ENCODE measurements at places on chromosomes 2 and 18.

DNA sequence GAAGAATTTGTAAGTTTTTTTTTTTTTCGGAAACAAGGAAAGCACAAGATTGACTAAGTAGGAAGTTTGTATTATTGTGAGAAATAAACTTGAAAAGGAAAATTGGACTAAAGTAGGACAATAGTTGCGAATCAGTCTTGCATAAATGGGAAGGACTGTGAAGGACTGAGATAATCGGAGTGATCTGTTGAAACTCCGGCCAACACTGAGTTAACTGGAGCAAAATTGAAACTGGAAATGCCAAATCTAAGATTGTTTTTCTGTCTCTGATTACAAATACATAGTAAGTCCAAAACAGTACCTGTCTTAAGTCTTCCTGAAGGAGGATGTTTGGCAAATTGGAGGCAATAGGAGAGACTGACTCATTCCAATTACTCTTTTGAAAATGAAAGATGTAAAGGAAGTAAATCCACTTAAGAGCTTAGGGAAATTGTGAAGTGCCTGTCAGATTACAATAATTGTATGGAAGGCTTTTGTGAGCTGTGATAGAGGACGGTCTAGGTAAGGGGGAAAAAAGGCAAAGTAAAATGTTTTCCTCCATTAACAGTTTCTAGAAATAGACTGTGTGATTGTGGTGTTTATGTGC is 204.9 kb upstream of the CYRIA start:
- no peak for DNase-seq

DNA sequence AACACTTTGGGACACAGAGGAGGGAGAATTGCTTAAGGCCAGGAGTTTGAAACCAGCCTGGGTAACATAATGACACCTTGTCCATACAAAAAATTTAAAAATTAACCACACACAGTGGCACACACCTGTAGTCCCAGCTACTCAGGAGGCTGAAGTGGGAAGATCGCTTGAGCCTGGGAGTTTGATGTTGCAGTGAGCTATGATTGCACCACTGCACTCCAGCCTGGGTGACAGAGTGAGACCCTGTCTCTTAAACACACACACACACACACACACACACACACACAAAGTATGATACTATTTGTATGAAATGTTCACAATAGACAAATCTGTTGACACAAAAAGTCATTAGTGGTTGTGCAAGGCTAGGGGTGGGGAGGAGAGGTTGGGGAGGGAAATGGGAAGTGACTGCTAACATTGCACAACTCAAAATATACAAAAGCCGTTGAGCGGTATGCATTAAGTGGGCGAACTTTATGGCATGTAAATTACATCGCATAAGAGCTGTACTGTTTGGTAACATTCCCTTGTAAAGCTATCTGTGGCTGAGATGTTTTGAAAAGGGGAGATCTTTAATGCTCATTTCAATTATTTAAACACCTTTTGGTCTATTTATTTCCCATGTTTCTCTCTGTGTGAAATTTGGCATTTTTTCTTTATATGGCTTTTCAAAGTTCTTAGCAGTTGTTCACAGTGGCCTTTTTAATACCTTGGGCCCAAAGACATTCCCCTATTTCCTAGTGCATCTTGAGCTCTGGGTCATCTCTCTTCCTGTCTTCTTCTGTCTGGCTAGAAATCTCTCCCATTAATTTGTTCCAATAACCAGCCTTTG is 58.9 kb upstream of the ZNF516 start:
- DNase-seq, result peak; percentile 87

GRCh38 chr2:85681776-85682175 is 12.4 kb upstream of the GNLY start:
- DNase-seq, result no peak

- no peak for DNase-seq
These were observed 74.7 kb upstream of the ETAA1 start for GRCh38 chr2:67322353-67323001.

GRCh38 chr2:223069465-223069864 is 17.5 kb downstream of the KCNE4 start:
- DNase-seq, result no peak

DNA sequence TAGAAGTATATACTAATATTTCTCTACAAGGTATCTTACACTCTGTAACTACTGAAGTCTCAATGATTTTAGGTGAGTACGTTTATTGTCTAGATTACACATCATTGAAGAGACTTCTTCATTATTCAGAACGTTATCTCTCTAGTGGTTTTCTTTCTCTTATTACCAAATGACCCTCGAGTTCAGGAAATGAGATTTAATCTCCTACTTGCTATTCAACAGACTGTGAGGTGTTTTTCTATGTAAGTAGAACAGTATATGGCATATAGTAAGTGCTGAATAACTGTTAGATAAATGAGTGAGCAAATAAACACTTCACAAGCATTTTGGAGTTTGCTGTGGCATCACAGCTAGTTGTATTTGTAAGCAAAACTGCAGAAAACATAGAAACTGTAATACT is 947.2 kb upstream of the SLC39A10 start:
- no peak for DNase-seq

DNA sequence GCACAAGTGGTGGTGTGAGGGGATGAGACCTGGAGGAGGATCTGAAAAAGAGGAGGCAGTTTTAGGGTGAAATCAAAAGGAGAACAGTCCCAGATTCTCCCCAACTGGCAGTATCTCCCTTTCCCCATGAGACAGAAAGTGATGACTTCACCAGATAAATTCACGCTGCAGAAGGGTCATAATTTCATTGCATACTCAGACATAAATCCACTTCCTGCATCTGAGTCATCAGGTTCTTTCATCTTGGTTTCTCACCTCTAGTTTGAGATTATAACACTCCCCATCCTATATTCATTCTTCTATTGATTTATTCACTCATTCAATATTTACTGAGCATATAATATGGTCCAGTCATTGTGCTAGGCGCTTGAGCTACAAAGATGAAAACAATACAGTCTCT is 64.7 kb downstream of the CCDC148 start:
- DNase-seq, result no peak

- DNase-seq, result no peak
These were observed 37.3 kb downstream of the GREB1 start for GRCh38 chr2:11571170-11571569.

GRCh38 chr2:99879481-99879880 is 262.9 kb downstream of the AFF3 start:
- DNase-seq, result no peak

DNA sequence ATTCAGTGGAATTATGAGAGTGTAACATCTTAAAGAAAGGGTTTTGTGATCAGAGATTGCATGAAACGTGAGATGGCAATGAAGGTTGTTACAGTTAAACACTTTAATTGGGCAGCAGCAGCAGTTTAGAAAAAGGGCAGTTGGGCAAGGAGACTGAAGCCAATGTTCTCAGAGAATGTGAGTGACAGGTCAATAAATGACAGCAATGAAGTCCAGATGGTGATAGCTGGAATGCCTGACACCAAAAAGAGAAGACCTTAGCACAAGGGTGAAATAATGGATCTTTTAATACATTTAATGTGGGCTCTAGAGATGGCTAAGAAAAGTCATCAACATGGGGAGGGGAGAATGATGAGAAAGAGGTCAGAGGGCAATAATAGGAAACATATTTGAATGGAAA is 89.4 kb upstream of the CDH7 start:
- no peak for DNase-seq

- no peak for DNase-seq
These were observed 167.5 kb downstream of the BCL2 start for GRCh38 chr18:63152096-63152495.

- no peak for DNase-seq
These were observed 2.0 kb upstream of the CHRND start for GRCh38 chr2:232523682-232524597.

- no peak for DNase-seq
These were observed 626.5 kb downstream of the ZEB2 start for GRCh38 chr2:143893371-143893770.

DNA sequence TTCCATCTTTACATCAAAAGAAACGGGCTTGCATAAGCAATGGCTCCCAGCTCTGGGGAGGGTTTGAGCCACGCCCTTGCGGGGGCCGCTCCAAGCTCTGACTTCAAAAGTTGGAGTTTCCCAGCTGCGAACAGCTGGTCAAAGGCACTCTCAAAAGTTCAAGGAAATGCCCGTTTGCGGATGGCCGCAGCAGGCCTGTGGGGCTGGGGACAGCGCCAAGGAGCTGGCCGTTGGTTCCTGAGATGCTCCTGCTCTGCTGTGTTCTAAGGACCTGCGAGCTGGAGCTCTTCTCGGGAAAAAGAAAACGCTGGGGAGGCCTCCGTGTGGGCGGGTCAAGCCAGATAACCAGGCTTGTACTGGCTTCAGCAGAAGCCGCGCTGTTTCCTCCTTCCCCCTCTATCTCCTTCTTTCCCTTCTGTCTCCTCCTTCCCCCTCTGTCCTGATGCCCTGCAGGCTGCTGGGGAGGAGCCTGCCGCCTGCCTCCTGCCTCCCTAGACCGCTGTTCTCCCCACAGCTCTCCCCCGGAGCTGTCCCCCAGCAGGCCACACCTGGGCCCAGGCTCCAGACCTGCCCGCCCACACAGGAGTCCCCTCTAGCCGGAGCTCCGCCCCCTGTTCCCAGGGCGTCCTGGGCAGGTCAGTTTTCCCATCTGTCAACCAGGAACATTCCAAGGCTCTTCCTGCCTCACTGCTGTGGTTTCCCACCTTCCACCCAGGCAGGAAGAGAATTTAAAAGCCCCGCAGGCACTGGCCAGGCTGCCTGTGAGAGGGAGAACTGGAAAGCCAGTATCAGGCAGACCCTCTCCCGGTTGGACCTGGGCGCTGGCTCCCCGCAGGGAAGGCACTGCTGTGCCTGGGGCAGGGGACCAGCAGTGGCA is 14.1 kb downstream of the KLF11 start:
- no peak for DNase-seq

DNA sequence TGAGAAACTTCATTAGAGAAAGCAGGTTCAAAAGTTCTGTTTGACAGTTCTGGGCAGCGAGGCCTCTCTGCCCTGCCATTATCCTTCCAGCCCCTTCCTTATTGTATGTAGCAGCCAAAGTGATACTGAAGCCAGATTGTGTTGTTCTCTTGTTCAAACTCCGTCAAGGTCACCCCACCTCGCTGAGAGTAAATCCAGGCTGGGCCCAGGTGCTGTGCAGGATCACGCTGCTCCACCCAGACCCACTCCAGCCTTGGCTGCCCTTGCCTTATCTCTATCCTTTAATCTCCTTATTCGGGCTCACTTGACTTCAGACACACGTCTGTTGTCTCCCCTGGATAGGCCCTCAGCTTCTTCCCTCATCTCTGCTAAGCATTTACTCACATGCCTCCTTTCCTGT is 196.1 kb downstream of the CPS1 start:
- no peak for DNase-seq

DNA sequence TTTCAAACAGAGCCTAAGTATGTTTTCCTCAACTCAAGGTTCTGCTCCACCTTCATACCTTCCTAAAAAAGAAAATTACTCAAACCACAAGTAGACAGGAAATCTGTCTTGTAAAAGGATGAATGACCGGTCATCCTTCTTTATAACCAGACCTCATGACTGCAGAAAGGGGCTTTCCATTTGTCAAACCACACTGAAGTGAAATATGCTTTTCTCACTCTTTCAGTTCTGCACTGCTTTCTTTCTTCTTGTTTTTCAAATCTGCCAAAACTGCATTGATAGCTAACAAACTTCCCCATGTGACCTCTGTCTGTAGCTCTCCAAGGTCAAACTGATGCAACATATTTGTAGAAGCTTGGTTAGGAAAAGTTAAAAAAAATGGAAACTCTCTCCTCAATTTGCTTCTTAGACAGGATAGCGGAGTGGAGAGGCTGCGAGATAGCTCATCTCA is 308.9 kb upstream of the CCDC68 start:
- DNase-seq, result no peak

DNA sequence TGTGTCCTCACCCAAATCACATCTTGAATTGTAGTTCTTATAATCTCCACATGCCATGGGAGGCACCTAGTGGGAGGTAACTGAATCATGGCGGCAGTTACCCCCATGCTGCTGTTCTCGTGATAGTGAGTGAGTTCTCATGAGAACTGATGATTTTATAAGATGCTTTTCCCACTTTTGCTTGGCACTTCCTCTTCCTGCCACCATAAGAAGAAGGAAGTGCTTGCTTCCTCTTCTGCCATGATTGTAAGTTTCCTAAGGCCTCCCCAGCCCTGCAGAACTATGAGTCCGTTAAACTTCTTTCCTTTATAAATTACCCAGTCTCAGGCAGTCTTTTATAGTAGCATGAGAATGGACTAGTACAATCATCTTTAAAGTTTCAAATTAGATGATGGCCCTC is 902.4 kb upstream of the PIK3C3 start:
- DNase-seq, result no peak

DNA sequence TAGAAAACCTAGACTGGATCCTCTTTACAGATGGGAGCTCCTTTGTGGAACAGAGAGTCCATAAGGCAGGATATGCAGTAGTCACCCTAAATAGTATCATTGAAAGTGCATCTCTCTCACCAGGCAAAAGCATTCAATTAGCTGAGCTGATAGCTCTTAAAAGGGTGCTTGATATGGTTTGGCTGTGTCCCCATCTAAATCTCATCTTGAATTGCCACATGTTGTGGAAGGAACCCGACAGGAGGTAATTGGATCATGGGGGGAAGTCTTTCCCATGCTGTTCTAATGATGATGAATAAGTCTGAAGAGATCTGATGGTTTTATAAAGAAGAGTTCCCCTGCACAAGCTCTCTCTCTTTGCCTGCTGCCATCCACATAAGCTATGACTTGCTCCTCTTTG is 96.2 kb upstream of the RMP24 start:
- DNase-seq, result no peak

DNA sequence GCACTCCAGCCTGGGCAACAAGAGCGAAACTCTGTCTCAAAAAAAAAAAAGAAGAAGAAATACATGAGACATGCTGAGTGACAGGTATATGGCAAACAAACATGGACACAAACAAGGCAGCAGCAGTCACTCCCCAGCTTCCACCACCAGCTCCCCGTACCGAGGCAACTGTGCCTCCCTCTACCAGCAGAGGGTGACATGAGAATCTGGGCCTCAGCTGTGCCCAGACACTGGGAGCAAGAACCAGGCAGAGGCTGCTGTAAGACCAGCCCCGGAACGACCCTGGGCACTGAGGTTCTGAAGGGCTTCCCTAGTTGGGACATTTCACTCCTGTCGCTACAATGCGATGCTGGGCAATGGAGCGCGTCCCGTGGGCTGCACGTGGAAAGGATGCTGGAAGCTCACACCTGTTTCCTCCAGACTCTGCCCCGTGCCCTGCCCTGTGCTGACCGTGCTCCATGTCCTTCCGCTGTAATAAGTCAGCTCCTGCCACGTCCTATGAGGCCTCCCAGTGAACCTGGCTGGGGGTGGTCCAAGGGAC is 37.1 kb downstream of the BOK start:
- no peak for DNase-seq

Measured in SIG-M5 (cell line).